Type B pancreatic cell (in vitro differentiated cells): ENCODE measurements at places on chromosomes 5 and 9. TPM values are rescaled to one million over a fixed set of nuclear protein-coding genes. Genes with fewer than 3 reads are reported as not detected.
A peak's percentile ranks its signal among the peaks of the same experiment; 100 is the strongest.

GRCh38 chr9:136400038-136400834, at the start of gene SNAPC4:
Gene SNAPC4 (minus strand): TSS chr9:136400170. CDS start chr9:136398428, 1,742 bp downstream.
- H3K27me3 ChIP-seq: no peaks in the 10 kb centered on the region
- peaks cover 7% of the 10 kb centered on the region for H3K4me1 ChIP-seq
- peak within 1 kb of the TSS; percentile 90 for H3K4me3 ChIP-seq
- peak; percentile 94 for DNase-seq
- H3K36me3 ChIP-seq: no peaks in the 10 kb centered on the region

GRCh38 chr5:73638344-73639095, 12.5 kb downstream of the ARHGEF28 start:
- no peak overlapping the region for H3K27ac ChIP-seq
- H3K27me3 ChIP-seq: peaks cover 2% of the 10 kb centered on the region
- DNase-seq: no peak
- peaks cover 5% of the 10 kb centered on the region for H3K4me1 ChIP-seq
- no peaks in the 10 kb centered on the region for H3K36me3 ChIP-seq
- no peak overlapping the region for H3K4me3 ChIP-seq

- DNase-seq: no peak
- no peak overlapping the region for H3K27ac ChIP-seq
- H3K4me3 ChIP-seq: no peak overlapping the region
- peaks cover 6% of the 10 kb centered on the region for H3K4me1 ChIP-seq
Observed at GRCh38 chr5:12312343-12312742, 408.1 kb upstream of the CTNND2 start.

The CNTNAP3 gene
- total RNA-seq: 3.1 and 21.1 TPM in 2 replicates

The OR1Q1 gene
- total RNA-seq: not detected in 2 replicates

The TXNDC15 gene
- total RNA-seq: 37.1 and 41.3 TPM in 2 replicates

The ADAMTSL2 gene
- 0.57 and 0.65 TPM in 2 replicates for total RNA-seq

- no peaks in the 10 kb centered on the region for H3K27me3 ChIP-seq
- DNase-seq: no peak
- no peak overlapping the region for H3K27ac ChIP-seq
Observed at GRCh38 chr9:74277532-74277931, 219.6 kb upstream of the RORB start.

DNA sequence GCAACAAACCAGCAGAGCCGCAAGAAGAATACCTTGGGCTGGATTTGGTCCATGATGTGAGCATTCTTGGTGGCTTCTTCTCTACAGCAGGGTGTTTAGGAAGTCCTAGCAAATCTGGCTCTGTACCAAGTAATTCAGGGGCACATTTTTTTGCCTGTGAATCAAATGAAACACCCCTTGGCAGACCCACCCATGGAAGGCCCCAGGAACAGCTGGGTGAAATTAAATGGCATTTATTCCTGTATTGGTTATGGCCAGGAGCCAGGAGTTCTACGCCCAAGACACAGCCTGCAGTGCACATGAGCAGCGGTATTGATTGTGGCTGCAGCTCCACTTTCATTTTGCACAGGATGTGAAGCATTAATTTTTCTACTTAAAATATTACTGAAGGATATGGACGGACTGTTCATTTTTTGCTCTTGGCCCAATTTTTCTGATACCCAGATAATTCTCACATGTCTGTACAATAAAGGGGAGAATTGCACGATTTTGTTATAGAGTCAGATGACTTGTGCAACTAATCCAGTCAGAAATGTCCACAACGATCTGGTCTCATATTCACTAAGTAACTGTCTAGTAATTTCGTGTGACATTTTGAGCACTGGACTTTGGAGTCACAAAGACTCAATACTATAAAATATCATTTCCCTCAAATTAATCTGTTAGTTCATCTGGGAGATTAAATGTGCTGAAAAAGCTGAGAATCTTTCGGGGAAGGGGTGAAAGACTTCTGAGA, 120.7 kb upstream of the APC start:
- no peak for DNase-seq
- no peaks in the 10 kb centered on the region for H3K36me3 ChIP-seq
- H3K27ac ChIP-seq: peak overlapping the region; percentile 27
- H3K27me3 ChIP-seq: peaks cover 4% of the 10 kb centered on the region
- no peak overlapping the region for H3K4me3 ChIP-seq

The ASPN gene
- 1.3 TPM in 1 of 2 replicates, not detected in the other for total RNA-seq

- DNase-seq: no peak
- peaks cover 20% of the 10 kb centered on the region for H3K4me1 ChIP-seq
- H3K27ac ChIP-seq: no peak overlapping the region
- no peaks in the 10 kb centered on the region for H3K36me3 ChIP-seq
- H3K4me3 ChIP-seq: no peak overlapping the region
Observed at GRCh38 chr5:68435611-68436010, 220.1 kb downstream of the PIK3R1 start.

The BNIP1 gene
- 7.8 and 9.0 TPM in 2 replicates for total RNA-seq

The MLANA gene
- 12.1 TPM in 1 of 2 replicates, not detected in the other for total RNA-seq

The CATSPER3 gene
- total RNA-seq: 0.22 and 0.74 TPM in 2 replicates

GRCh38 chr9:84586662-84587061, 82.9 kb upstream of the NTRK2 start:
- no peak for DNase-seq
- no peak overlapping the region for H3K27ac ChIP-seq
- H3K27me3 ChIP-seq: peaks cover 9% of the 10 kb centered on the region
- no peak overlapping the region for H3K4me3 ChIP-seq

DNA sequence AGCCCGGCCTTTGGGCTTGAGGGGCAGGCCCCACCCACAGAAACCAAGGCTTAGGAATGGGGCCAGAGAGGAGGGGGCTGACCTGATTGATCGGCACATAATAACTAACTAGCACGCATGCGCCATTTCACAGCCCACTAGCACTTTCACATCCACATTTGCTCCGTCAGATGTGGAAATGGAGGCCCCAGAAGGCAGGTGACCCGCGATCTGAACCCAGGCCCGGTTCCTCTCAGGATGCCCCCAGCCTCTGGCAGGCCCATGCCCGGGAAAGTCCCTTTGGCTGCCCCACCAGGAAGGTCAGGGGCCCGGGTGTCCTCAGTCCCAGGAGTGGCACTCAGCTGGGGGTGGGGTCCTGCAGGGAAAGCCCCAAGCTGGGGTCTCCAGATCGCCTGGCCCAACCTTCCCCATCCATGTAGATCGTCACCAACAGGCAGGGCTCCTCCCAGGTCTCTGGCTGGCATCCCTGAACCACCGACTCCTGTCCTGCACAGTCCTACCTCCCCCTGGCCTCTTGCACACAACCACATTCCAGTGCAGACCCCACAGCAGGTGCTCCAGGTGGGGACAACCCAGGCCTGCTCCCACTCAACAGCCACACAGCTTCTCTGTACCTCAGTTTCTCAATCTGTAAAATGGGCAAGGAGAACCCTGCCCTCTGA, 46.7 kb downstream of the VAV2 start:
- peaks cover 3% of the 10 kb centered on the region for H3K36me3 ChIP-seq
- DNase-seq: no peak
- no peaks in the 10 kb centered on the region for H3K27me3 ChIP-seq
- H3K4me3 ChIP-seq: no peak overlapping the region

The LCN9 gene
- 1.1 and 2.0 TPM in 2 replicates for total RNA-seq

GRCh38 chr9:122453677-122454135, 24.0 kb downstream of the OR1J1 start:
- no peak overlapping the region for H3K27ac ChIP-seq
- peaks cover 4% of the 10 kb centered on the region for H3K36me3 ChIP-seq
- H3K4me3 ChIP-seq: no peak overlapping the region
- no peak for DNase-seq

GRCh38 chr5:172412724-172413286, 41.5 kb downstream of the SH3PXD2B start:
- H3K36me3 ChIP-seq: peaks cover 8% of the 10 kb centered on the region
- no peak overlapping the region for H3K4me3 ChIP-seq
- H3K27ac ChIP-seq: peak overlapping the region; percentile 5
- H3K4me1 ChIP-seq: peaks cover 40% of the 10 kb centered on the region
- DNase-seq: no peak

- H3K4me3 ChIP-seq: no peak overlapping the region
- peaks cover 9% of the 10 kb centered on the region for H3K4me1 ChIP-seq
- no peak overlapping the region for H3K27ac ChIP-seq
- H3K36me3 ChIP-seq: no peaks in the 10 kb centered on the region
- DNase-seq: no peak
- no peaks in the 10 kb centered on the region for H3K27me3 ChIP-seq
Observed at GRCh38 chr9:27655441-27655840, 82.2 kb upstream of the C9orf72 start.

DNA sequence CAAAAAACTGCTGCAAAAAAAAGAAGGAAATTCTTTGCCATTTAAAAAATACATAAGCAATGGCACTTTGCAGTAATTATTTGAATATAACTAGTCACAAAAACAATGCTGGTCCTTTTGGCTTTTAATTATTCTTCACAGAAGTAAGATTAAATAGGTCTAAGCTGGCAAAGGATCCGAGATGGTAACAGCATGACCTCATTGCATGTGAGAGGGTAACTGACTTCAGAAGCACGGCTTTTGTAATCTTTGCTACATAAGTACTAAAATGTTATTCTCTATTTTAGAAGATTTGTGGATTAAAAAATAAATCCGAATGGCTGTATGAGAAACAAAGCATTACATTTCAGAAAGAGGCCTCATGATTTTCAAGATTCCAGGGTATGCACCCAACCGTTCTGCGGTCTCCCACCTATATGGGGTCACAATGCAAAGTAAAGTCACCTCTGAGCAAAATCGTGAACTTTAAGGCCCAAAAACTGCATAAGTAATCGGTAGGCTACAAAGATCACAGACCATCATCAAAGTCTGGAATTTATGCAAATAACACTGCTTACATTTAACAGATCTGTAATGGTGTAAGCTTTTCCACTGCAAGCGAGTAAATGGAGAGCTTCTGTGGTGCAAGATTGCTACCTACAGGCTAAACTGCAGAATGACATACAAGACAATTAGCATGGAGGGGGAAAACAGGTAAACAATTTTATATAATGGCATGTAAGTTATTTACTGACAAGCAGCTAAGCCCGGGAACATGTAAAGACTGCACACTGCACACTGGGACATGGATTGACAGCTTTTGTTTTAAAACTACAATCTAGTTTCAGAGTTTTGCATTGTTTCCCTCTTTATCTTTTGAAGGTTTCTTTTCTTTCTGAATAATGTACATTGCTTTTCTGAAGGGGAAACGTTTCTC, 231.6 kb downstream of the SLF1 start:
- no peaks in the 10 kb centered on the region for H3K27me3 ChIP-seq
- peaks cover 4% of the 10 kb centered on the region for H3K36me3 ChIP-seq
- DNase-seq: no peak
- no peak overlapping the region for H3K27ac ChIP-seq

GRCh38 chr5:936149-937144, 43.8 kb downstream of the TRIP13 start:
- no peaks in the 10 kb centered on the region for H3K36me3 ChIP-seq
- no peak overlapping the region for H3K27ac ChIP-seq
- no peak overlapping the region for H3K4me3 ChIP-seq
- peaks cover 8% of the 10 kb centered on the region for H3K27me3 ChIP-seq
- DNase-seq: peak; percentile 57
- peaks cover 3% of the 10 kb centered on the region for H3K4me1 ChIP-seq

The HMMR gene
- 11.3 and 25.9 TPM in 2 replicates for total RNA-seq

GRCh38 chr9:84266087-84266561, 74.4 kb downstream of the SLC28A3 start:
- no peak for DNase-seq
- H3K27ac ChIP-seq: peak overlapping the region; percentile 87
- peak overlapping the region; percentile 59 for H3K4me3 ChIP-seq
- no peaks in the 10 kb centered on the region for H3K36me3 ChIP-seq
- peaks cover 19% of the 10 kb centered on the region for H3K27me3 ChIP-seq

DNA sequence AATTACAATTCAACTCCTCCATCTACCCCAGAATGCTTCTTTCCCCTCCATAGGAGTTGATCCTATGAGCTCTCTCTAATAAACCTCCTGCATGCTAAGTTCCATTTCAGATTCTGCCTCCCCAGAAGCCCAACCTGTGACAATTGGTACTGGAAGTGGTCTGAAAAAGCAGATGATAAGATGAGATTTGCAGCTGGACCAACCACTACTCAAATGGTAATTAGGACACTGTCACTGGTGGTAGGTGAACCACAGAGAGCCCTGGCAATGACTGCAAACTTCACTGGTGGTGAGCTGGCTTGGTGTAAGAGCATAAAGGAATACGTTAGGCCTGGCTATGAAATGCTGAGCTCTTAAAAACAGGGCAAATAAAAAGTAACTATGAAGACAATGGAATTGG, 112.6 kb downstream of the ESM1 start:
- no peak for DNase-seq
- H3K27ac ChIP-seq: no peak overlapping the region
- no peak overlapping the region for H3K4me3 ChIP-seq
- H3K36me3 ChIP-seq: no peaks in the 10 kb centered on the region
- H3K27me3 ChIP-seq: peaks cover 13% of the 10 kb centered on the region
- peaks cover 15% of the 10 kb centered on the region for H3K4me1 ChIP-seq

- H3K4me3 ChIP-seq: peak overlapping the region; percentile 97
- peaks cover 17% of the 10 kb centered on the region for H3K27me3 ChIP-seq
- peaks cover 24% of the 10 kb centered on the region for H3K4me1 ChIP-seq
- H3K27ac ChIP-seq: peak overlapping the region; percentile 75
- DNase-seq: no peak
Observed at GRCh38 chr5:160312960-160313727, 780 bp upstream of the CCNJL start.

The KIF4B gene
- total RNA-seq: 0.14 and 0.17 TPM in 2 replicates

The IL3 gene
- total RNA-seq: not detected in 2 replicates

DNA sequence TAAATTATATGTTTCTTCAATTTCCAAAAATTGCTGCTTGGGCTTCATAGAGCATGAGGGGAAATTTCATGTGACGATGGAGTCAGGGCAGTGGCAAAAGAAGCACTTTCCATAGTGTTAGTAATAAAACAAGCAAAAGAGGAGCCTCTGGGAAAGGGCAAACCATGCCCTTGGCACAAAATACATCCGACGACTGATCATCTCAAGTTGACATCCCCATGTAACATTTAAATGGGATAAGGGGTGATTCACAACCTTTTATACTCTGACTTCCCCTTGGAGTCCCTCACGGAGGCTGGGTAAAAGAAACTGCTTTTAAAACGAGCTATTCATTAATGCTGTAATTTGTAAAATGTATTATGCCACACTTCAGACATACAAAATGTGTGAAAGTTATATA, 161.4 kb upstream of the DMRT1 start:
- no peak overlapping the region for H3K4me3 ChIP-seq
- no peaks in the 10 kb centered on the region for H3K27me3 ChIP-seq
- peaks cover 53% of the 10 kb centered on the region for H3K4me1 ChIP-seq
- H3K27ac ChIP-seq: no peak overlapping the region
- DNase-seq: no peak
- peaks cover 5% of the 10 kb centered on the region for H3K36me3 ChIP-seq

The SLC24A2 gene
- total RNA-seq: 0.12 and 0.72 TPM in 2 replicates

- no peak overlapping the region for H3K27ac ChIP-seq
- no peaks in the 10 kb centered on the region for H3K36me3 ChIP-seq
Observed at GRCh38 chr5:95942414-95942813, 19.2 kb downstream of the ELL2 start.

DNA sequence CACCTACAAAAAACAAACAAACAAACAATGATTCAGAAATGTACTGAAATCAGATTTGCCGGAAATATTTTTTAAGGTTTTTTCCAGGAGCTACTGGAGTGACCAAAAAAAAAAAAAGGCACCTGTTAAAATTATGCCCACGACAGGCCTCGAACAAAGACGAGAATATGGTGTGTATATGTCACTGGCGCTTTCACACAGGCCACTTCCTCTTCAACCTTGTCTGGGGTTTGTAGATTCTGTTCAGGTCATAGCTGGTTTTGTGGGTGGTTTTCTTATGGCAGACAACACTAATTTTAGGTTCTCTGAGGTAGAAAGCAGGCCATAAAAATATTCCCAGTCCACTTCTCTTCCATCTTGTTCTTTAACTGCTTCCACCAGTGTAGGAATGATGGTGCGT, 7.0 kb downstream of the NDUFB6 start:
- H3K36me3 ChIP-seq: peaks cover 22% of the 10 kb centered on the region
- H3K4me3 ChIP-seq: no peak overlapping the region
- DNase-seq: no peak
- H3K27ac ChIP-seq: no peak overlapping the region
